ENCODE measurements at places on chromosomes 16 and 17.

GRCh38 chr16:84027625-84028024, 15.0 kb downstream of the SLC38A8 start:
- no peak for DNase-seq

GRCh38 chr17:69058165-69058564, 2.6 kb downstream of the ABCA9 start:
- no peak for DNase-seq

DNA sequence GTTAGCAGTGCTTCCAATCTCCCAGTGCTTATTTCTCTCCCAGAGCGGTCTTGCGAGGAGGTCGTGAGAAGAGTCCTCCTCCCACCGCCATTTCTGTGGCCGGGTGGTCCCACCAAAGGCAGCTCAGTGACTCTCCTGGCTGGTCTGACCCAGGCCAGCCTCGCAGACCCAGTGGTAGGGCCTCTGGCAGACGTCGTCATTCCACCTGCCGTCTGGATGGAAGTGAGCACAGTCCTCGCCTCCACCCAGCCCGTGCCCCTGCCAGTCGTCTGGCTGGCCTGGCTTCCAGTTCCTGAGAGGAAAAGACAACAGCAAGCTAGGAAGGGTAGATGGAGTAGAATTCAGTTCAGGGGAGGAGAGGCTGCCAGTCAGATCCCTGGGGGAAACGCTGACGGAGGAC, 5.1 kb downstream of the CLEC10A start:
- no peak for DNase-seq

DNA sequence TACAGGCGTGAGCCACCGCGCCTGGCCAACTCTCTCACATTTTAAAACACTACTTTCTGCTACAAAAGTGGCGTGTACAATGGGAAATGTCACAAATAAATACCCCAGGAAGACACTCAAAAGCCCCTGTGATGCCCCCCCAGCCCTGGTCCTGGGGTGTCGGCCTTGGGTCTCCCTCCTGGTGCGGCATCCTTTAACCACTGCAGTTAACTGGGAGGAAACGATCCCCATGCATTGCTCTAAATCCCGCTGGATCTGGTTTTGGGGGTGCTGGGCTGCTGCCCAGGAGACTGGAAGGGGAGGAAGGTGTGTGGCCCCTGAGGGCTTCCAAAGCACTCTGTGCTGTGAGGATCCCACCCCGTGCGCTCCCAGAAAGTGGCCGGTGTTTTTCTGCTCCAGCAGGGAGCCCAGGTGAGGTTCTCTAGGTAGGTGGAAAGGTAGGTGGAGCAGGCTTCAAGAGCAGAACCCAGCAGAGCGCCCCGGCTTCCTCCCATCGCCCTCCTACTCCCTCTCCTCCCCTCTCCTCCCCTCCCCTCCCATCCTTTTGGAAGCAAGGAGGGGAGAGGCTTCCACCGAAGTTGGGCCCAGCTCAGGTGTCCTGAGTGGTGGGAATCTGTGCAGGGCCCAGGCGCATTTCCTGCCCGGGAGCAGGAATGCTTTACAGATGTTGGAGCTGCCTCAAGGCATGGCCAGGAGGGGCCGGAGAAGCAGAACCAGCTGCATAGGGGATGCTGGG, 363.3 kb downstream of the SEC14L1 start:
- DNase-seq, result no peak

DNA sequence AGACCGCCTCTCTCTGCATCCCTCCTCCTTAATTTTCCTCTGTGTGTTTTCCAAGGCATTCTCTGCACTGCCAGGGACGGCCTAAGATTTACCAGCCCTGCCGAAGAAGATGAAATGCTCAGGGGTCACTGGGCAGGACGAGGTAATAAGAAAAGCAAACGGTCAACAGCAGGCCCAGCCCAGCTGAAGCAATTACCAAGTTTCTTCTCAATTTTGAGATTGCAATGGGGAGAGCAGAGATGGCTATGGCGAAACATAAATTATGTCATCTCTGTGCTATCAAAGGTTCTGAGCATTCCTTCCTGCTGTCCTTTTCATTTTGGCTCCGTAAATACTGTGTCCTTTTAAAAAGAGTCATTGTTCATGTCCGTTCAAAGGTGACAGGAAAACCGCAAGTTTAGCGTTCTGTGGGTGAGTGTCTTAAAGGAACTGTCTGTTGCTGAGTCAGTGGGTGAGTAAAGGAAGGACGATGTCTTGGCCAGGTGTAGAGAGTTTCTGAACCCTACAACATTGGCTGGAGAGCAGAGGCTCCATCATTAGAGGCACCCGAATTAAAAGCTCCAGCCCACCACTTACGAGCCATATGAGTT, 753.9 kb upstream of the EEF2KMT start:
- DNase-seq, result no peak

DNA sequence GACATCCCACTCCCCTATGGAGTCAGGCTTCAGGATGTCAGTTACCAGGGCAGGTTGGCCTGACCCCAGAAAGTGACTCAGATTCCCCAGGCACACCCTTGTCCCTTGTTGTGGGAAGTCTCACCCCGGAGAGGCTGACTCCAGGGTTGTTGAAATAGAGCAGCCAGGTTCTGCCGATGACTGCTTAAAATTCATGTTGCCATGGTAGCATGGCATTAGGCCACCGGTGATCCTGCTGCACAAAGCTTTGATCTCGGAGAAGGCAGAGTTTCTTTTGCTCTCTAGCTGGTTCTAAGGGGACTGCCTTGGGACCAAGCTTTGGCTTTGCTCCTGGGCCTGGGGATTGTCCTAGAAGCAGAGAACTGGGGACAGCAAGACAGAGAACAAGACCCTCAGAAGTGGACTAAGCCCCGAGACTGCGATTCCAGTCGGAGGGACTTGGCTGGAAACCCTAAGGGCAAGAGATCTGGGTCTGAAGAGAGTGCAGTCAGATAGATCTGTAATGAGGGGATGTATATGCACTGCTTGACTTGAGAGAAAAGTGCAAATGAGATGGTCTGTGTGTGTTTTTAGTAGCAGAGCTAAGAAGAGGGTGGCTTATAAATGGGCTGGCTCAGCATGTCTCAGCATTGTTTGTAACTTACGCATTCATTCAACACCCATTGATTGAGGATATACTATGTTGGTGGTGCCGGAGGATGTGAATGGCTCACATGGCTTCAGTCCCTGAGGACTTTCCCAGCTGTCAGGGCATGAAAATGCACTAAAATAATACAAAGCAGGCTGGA, 106.9 kb downstream of the RGS9 start:
- DNase-seq, result no peak

- peak; percentile 27 for DNase-seq
These were observed 712 bp downstream of the HOXB4 start for GRCh38 chr17:48577330-48577945.

DNA sequence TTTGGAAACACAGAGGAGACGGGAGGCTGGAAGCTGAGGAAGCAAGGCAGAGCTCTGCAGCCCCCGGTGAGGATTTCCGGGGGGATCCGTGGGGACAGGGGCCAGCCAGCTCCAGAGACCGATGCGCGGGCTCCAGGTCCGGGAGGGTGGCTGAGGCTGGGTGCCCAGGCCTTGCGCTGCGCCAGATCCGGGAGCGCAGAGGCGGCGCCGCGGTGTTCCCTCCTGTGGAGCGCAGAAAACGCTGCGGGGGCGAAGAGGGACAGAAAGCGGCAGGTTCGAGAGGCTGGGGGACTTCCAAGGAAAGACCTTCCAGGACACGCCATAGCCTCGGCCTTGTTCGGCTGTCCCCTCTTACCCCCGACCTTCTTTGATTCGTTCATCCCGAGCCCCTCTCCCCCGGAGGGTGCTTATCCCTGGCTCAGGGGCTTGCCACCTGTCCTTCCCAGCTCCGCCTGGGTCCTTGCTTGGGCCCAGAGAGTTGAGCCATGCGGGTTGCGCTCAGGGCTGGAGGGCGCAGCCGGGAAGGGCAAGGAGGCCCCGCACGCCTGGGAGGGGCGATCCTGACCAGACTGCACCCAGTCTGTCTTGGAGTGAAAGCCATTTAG, 697 bp upstream of the SHISA9 start:
- DNase-seq, result no peak

DNA sequence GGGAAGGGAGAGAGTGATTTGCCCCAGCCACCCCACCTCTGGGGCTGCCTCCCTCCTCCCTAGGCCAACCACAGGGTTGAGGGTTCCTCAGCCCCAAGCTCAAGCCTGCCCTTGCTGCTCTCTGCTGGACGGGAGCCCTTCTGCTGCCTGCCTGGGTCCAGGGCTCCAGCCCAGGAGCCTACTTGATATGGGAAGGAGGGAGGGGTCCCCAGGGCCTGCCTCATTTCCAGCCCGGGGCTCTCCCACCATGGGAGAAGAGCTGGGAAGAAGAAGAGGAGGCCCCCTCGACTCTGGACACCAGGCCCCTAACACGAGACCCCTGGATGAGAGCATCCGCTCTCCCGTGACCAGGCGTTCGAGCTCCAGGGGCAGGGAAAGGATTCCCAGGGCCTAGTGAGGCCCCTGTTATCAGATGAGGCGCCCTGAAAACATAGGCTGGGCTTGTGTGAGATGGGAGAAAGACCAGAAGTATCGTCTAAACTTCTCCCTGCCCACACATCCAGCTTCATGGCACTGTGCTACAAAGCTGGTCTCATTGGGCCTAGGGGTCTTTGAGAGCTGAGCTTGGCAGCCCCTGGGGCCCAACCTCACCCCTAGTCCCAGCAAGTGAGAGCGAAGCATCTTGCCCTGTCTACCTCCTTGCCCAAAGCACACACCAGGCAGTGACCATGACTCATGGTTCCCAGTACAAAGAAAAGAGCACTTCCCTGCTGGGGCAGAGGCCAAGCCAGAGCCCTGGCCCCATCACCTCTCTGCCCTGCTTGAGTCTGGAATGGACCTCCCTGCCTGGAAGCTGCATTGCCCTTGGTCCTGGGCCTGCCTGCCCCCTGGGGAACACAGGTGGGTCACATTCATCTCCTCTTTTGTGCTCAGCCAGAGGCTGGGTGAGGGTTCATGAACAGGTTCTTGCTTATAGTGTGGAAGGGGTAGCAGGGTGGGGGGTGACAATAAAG, 987 bp downstream of the SLC16A5 start:
- no peak for DNase-seq

GRCh38 chr16:21708533-21709115, 44.9 kb downstream of the OTOA start:
- DNase-seq, result peak; percentile 90

GRCh38 chr16:25009822-25010221, 5.3 kb downstream of the ARHGAP17 start:
- DNase-seq, result no peak

- DNase-seq, result no peak
These were observed 9.1 kb downstream of the NHERF1 start for GRCh38 chr17:74757502-74757901.

- DNase-seq, result no peak
These were observed 9.5 kb upstream of the KRT19 start for GRCh38 chr17:41537614-41537954.

DNA sequence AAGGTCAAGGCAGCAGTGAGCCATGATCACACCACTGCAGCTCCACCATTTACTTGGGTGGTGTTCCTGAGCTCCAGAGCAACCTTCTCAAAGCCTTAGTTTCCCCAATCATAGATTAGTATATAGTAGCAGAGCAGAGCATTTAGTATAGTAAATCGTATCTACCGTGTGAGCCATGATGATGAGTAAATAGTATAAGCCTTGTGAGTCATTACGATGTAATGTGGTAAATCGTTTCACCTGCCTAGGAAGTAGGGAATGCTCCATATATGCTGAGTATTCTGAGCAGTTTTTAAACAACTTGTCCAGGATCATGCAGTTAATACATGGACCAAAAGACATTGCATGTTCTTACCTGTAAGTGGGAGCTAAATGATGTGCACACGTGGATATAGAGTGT, 66.4 kb downstream of the SCNN1B start:
- no peak for DNase-seq

GRCh38 chr17:75313941-75314551, 24.8 kb upstream of the SLC25A19 start:
- peak; percentile 65 for DNase-seq

DNA sequence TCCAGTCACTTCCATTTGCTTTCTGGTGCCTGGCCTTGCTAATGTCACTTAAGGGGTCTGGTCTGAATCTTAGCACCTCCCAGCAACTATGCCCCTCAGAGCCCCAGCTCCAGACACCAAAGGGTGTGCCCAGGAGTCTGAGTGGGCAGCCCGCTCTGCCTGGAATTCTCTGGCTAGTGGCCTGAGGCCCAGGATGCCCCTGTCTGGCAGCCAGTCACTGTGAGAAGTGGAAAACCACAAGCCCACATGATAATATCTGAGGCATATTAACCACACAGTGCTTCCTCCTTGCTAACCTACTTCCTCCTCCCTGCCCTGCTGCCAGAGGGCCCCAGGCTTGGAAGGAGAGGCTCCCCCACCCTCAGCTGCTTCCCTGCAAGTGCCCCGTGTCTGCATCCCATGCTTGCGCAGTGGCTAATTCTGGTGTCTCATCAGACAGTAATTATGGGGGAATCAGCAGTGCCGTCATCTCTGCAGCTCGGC, 14.0 kb downstream of the SRCIN1 start:
- peak; percentile 62 for DNase-seq

All from activated CD4-positive, alpha-beta T cell treated with anti-CD3 and anti-CD28 coated beads, Interleukin-2, Interleukin-6, amounts not matched to agents 100 ng/mL and 50 ng/mL, durations not matched to agents 16 hours and 8 hours (primary cell).